ENCODE measurements at places on chromosomes 7 and 10.

- no peak for DNase-seq
These were observed 16.9 kb downstream of the SSC4D start for GRCh38 chr7:76392531-76393115.

- DNase-seq: no peak
These were observed 396.7 kb upstream of the SORCS1 start for GRCh38 chr10:107561136-107561650.

DNA sequence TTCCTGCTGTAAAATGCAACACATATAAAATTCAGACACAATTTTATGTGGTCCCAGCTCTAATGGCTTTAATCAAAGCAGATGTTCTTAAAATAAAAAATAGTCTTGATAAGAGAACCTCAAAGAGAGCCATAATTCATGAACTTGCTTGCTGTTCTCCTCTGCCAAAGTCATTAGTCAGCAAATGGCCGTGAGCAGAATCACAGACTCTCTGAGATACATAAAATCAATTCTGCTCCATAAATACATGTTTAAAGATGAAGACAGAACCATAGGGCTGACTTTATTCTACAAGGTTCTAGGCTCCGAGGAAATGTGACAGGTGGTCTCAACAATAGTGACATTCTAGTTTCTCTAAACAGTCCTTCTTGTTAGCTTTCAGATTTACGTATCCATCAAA, 29.8 kb downstream of the HSPA12A start:
- DNase-seq: no peak

DNA sequence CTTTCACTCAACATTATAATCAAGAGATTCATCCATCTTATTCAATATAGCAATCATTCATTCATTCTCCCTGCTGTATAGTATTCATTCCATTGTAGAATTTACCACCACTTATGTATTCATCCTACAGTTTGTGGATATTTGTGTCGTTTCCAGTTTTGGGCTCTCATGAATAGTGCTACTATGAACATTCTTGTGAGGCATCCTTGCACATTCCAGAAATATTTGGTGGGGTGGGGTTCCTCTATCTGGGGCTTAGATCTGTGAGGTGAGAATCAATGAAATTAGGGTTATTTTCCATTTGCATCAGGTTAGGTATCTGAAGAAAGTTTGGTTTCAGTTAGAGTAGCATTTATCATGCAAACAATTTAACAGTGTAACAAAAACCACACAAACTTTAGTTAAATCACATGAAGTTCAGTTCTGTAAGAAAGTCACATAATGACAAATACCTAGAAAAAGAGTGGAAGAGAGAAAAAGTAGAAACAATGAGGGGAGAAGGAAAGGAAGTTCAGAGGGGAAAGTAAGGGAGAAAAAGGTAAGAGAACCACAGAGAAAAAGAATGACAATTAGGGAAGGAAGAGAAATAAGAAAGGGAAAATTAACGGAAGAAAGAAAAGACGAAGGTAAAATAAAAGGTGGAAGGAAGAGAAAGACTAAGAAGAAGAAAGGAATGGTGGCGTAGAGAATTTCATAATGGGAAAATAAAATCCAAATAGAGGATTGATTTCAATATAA, 25.3 kb upstream of the CBLL1 start:
- no peak for DNase-seq

DNA sequence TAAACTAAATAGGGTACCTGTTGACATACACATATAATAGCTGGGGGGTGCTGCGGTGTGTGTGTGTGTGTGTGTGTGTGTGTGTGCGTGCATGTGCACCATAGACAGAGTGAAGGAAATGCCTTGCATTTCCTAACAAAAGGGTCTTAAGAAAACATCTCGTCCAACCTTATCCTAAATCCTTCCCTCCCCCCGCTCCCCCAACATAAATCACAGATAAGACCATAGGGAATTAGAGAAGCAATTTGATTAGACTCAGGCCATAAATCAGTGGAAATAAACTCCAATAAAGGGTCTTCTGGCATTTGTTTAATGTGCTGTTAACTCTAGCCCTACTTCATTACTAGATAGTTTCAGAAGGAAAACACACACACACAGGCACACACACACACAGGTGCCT, 148.5 kb downstream of the PPP1R17 start:
- DNase-seq: no peak

GRCh38 chr7:139422126-139422525, 61.3 kb downstream of the KLRG2 start:
- no peak for DNase-seq

- DNase-seq: no peak
These were observed 3.5 kb upstream of the PRSS1 start for GRCh38 chr7:142745745-142746144.

DNA sequence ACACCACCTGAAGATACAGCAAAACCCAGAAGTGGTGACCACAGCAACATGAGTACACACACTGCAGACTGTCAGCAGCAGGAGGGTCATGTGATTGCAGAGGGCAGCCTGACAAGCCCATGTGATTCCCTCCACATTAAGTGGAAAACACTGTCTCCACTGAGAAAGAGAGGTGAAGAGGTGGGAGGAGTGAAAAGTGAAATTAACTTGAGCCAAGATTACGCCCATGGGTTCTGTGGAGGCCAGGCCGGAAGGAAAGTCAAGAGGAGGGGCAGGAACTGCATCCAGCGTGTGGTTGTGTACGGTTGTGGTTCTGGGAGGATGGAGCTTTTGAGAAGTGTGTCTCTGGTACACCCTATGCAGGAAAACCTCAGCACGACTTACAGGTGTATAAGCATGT, 138.5 kb downstream of the PLXNA4 start:
- DNase-seq: no peak

DNA sequence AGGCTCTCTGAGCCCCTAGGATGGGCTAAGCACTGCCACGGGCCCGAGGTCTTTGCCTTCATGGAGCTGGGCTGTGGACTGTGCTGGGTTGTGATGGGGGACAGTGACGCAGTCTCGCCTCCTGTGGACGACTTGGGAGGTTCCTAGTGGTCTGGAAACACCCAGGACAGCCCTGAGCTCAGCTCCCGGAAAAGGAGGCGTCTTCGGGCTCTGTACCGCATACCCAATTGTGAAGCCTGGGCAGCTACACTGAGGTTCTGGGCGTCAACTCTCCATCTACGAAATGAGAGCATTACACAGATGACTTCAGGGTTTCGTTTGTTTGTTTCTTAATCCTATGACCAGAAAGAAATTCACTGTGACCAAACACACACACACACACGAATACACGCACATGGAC, 79.6 kb upstream of the KAT6B start:
- DNase-seq: no peak

- no peak for DNase-seq
These were observed 247.4 kb downstream of the PTEN start for GRCh38 chr10:88110822-88111221.

- no peak for DNase-seq
These were observed 30.3 kb downstream of the C1GALT1 start for GRCh38 chr7:7212612-7213011.

GRCh38 chr7:93145354-93145753, 2.8 kb downstream of the SAMD9L start:
- DNase-seq: no peak

DNA sequence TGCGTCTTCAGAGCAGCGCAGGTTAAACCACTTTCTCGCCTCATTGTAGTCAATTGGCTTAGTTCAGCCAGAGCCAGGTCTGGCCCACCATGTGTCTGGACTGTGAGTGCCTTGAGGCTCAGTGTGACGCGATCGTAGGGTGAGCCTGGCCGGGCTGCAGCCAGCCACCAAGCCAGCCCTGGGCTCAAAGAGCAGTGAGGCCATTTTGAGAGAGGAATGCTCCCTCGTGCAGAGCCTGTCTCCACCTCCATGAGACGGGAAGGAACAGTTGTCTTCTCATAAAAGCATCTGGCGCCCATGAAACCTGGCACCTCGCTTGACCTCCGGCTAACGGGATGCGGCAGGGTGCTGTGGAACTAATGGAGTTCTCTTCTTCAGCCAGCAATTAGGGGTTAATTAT, 34.5 kb downstream of the LHPP start:
- no peak for DNase-seq

DNA sequence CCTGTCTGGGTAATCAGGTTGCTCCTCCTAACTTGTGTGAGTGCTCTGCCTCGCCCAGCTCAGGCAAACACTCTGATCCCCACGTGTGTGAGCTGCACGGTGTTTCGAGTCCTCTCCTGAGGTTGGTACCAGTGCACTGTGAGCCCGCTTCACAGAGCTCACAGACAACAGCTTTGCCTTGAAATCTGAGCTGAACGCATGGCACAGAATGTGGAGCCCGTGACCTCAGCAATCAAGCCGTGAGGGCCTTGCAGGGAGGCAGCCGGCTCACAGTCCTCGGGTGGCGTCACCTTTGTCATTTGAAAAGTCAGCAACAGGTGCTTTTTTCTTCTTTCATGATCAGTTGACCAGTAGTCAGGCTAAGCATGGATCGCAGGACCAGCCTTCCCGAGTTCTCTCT, 60.2 kb upstream of the ADGRA1 start:
- no peak for DNase-seq

DNA sequence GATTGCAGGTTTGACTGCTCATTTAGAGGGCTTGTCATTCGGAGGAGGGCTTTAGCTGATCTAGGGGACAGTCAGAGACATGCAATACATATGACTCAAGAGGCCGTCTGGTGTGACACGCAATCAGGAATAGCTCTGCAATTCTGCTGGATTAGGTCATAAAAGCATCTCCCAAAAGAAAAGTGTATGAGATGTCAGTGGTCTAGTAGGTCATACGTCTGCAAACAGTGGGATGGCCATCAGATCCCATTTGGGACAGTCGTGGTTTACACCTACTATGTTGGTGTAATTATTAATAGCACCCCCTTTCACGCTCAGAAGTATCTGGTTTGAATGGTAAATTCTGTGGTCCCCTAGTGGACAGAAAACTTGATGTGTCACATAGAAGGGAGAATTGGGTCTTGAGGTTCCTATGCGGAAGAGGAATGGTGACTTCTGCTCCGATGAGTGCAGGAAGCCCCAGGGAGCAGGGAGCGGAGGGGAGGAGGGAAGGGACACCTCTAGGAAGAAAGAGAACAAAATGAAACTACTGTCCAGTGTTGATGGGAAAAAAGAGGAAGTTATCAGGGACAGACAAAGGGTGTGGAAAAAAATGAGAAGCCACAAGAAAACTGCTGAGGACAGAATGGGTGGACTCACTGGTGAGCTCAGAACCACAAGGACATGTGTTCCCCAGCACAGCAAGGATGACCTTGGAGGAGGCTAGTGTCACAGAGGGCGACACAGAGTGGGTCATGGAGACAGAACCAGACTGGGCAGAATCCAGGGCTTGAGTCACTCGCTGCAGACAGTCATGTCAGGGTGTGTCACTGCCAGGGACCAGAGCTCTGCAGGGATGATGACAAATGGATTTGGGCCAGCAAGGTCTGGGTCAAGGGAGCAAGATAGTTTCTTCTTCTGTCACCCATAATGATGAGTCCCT, 59.9 kb downstream of the MAP3K8 start:
- no peak for DNase-seq

GRCh38 chr7:28961972-28962371, 3.8 kb upstream of the TRIL start:
- no peak for DNase-seq

DNA sequence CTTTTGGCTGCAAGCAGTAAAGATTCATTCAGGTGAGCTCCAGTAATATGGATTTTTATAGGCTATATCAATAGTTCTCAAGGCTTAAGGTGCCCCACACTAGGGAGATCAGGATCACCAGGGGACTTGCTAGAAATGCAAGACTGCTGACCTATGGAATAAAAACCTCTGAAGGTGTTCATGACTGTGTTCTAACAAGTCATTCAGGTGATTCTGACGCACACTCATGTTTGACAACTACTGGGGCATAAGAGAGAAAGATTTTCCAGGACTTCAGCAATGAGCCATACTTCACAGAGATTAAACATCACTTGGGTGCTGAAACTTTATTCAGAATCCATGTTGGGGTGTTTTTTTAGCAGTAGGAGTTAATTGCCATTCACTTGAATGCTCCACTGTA, 4.8 kb upstream of the TAS2R38 start:
- no peak for DNase-seq

GRCh38 chr10:85362401-85362800, 1004.2 kb downstream of the GRID1 start:
- no peak for DNase-seq

GRCh38 chr10:48475943-48476278, 129.0 kb downstream of the ARHGAP22 start:
- no peak for DNase-seq

GRCh38 chr10:88608052-88608732, 21.6 kb downstream of the LIPJ start:
- no peak for DNase-seq

- DNase-seq: no peak
These were observed 301.3 kb downstream of the RNLS start for GRCh38 chr10:88281592-88282347.

GRCh38 chr7:31043051-31043471, 9.0 kb upstream of the ADCYAP1R1 start:
- no peak for DNase-seq

DNA sequence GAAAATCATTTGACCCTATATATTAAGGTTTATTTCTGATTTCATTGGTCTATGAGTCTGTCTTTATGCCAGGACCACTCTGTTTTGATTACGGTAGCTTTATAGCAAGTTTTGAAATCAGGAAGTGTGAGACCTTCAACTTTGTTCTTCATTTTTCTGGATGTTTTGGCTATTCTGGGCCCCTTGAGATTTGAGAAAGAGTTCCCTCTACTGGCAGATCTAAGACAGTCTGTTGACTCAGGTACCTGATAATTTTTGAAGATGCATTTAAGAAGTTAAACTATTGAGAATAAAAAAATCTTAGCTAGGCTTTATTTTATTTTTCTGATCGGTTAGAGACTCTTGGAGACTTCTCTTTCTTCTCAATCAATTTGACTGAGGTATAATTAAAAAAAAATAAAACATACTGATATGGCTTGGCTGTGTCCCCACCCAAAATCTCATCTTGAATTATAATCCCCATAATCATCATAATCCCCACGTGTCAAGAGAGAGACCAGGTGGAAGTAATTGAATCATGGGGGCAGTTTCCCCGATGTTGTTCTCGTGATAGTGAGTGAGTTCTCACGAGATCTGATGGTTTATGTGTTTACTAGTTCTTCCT, 209.2 kb downstream of the SNX10 start:
- DNase-seq: no peak

GRCh38 chr10:95208702-95209391, 14.8 kb downstream of the ACSM6 start:
- DNase-seq: no peak

GRCh38 chr7:2399848-2400587, 3.4 kb upstream of the CHST12 start:
- no peak for DNase-seq

DNA sequence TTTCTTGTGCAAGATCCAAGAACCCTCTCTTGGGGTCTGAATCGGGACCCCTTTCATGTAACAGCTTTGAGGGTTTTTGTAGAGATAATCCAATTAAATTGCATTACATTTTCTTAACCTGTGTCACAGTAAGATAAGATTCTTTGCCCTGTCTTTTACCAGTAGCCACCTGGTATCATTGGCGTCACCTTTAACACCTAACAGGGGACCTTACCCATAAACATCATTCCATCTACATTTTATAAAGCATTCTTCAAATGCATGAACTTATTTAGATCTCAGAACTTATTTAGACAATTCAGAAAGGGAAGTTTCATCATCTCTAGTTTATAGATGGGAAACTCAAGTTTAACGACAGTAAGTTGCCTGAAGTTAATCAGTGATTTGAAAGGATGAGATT, 106.4 kb upstream of the KLF6 start:
- DNase-seq: no peak

GRCh38 chr7:102830197-102830596, 81.4 kb downstream of the FAM185A start:
- no peak for DNase-seq

- no peak for DNase-seq
These were observed 7.7 kb downstream of the ZPBP start for GRCh38 chr7:50085344-50085743.

- no peak for DNase-seq
These were observed 534 bp downstream of the FZD9 start for GRCh38 chr7:73433924-73434700.

- no peak for DNase-seq
These were observed 9.9 kb upstream of the DPYSL4 start for GRCh38 chr10:132176623-132177500.
